Right renal cortex interstitium (tissue), 3 donors: ENCODE measurements at places on chromosomes 3 and 15. TPM values are rescaled to one million over a fixed set of nuclear protein-coding genes. Genes with fewer than 3 reads are reported as not detected.

DNA sequence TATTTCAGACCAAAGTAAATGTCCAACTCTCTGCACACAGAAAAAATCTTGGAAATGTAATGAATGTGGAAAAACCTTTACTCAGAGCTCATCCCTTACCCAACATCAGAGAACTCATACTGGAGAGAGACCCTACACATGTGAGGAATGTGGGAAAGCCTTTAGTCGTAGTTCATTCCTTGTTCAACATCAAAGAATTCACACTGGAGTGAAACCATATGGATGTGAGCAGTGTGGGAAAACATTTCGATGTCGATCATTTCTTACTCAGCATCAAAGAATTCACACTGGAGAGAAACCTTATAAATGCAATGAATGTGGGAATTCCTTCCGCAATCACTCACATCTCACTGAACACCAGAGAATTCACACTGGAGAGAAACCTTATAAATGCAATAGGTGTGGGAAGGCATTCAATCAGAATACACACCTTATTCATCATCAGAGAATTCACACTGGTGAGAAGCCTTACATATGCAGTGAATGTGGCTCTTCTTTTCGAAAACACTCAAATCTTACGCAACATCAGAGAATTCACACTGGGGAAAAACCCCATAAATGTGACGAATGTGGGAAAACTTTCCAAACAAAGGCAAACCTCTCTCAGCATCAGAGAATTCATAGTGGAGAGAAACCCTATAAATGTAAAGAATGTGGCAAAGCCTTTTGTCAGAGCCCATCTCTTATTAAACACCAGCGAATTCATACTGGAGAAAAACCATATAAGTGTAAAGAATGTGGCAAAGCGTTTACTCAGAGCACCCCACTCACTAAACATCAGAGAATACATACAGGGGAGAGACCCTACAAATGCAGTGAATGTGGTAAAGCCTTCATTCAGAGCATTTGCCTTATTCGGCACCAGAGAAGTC lies 8.0 kb upstream of the ZNF501 start:
- no peak for DNase-seq

GRCh38 chr3:178672275-178672674 lies 136.0 kb downstream of the KCNMB2 start:
- DNase-seq: no peak

SLC9C1 gene
- polyA plus RNA-seq: 0.80 TPM

- no peak for DNase-seq
Measured at GRCh38 chr3:48891606-48892005, 7.1 kb downstream of the SLC25A20 start.

- no peak for DNase-seq
Measured at GRCh38 chr3:72085036-72085435, 300.1 kb upstream of the PROK2 start.

TCTA gene
- 38.9 TPM for polyA plus RNA-seq

DNA sequence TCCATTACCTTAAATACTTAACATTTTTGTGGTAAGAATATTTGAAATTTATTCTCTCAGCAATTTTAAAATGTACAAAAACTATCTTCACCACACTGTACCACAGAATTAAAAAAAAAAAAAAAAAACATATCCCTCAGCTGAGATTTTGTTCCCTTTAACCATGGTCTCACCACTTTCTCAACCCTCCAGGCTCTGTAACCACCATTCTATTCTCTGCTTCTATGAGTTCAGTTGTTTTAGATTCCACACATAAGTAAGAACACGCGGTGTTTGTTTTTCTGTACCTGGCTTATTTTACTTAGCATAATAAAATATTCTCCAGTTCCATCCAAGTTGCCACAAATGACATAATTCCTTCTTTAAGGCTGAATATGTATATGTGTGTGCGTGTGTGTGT lies 41.5 kb downstream of the CSNK1G1 start:
- DNase-seq: no peak

FAM81A gene
- 19.0 TPM for polyA plus RNA-seq

- DNase-seq: peak; percentile 46
Measured at GRCh38 chr15:44427756-44428724, 611 bp downstream of the CTDSPL2 start.

- DNase-seq: no peak
Measured at GRCh38 chr3:9695345-9695744, 8.3 kb upstream of the CPNE9 start.

DNA sequence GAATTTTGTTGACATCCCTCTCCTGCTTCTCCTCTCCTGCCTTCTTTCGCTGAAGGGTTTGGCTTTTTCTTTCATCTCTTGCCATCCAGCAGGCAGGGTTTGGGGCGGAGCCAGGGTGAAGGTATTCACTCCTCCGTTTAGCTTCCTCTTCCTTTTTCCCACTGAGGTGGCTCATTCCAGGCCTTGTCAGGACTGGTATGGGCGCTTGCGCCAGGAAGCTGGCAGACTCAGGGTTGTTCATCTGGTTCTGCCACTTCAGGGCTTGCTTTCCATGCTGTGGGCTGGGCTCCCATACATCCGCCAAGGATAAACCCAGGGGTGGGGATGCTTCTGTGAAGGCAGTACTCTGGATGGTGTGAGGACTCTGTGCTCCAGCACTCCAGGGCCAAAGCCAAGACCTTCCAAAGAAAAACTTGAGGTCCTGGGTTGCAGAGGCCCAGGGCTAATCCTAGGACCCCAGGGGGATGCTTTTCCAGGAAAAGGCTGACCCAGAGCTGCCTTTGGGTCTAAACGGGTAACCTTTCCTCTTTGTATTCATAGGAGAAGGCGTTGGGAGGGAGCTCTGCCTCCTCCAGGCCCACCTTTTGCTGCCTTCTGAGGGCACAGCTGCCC lies 7.7 kb upstream of the AMOTL2 start:
- no peak for DNase-seq

DNA sequence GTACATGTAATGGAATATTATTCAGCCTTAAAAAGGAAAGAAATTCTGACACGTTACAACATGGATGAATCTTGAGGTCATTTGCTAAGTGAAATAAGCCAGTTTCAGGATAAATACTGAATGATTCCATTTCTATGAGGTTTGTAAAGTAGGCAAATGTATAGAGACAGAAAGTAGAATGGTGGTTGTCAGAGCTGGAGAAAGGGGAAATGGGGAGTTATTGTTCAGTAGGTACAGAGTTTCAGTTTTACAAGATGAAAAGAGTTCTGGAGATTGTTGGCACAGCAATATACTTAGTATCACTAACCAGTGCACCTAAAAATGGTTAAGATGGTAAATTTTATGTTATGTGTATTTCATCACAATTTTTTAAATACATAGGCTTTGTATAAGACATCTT lies 60.6 kb downstream of the USP8 start:
- no peak for DNase-seq

DNA sequence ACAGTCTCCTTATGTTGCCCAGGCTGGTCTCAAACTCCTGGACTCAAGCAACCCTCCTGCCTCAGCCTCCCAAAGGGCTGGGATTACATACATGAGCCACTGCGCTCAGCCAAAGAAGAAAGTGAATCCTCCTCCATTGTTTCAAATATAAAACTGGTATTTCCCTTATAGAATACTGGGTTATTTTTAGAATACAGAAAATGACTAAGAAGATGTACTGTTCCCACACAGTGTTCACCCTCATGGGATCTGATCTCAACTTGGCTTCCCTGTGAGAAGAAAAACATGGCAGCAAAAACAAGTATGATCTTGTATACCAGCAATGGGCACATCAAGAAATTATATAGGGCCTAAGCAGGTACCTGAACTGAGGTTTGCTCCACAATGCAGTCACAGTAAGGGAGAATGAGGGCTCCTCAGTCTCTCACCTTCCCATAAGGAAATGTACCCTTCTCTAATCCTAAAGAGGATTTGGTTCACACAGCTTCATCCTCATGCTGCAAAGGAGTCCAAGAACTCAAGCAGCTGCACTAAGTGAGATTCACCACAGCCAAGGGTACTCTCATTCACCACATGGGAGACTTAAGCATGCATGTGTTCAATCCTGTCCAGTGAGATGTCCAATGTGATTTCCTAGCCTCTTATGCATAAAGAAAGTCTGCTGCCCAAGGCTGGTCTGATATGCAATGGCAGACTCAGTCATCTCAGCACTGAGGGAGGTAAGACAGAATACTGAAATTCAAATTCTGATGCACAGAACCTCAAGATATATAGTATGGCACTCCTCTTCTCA lies 25.8 kb downstream of the USP4 start:
- no peak for DNase-seq
